GM23338 (cell line): ENCODE measurements at places on chromosomes 3 and 15.
A peak's percentile ranks its signal among the peaks of the same experiment; 100 is the strongest.

GRCh38 chr15:62020576-62021160 lies 39.6 kb downstream of the VPS13C start:
- DNase-seq, result no peak

DNA sequence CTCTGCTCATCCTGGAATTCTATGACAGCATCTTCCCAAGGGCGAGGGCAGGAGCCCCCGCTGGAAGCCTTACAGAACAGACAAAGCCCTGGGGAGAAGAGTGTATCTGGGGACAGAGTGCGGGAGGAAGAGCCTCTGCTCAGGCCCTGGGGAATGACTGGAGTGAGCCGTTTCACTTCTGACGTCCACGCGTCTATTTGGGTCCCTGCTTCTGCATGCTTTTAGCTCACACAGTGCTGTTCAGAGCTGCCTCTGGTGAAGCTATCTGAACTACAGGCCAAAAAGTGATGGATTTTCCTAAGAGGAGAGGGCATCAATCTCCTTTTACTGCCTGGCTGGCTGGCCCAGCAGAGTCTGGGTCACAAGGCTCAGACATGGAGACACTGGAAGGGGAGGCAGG lies 311.8 kb downstream of the NTRK3 start:
- no peak for DNase-seq

GRCh38 chr3:3800080-3800455 lies 837 bp downstream of the LRRN1 start:
- peak; percentile 22 for DNase-seq

GRCh38 chr3:150341891-150342290 lies 66.2 kb upstream of the TSC22D2 start:
- DNase-seq, result no peak

DNA sequence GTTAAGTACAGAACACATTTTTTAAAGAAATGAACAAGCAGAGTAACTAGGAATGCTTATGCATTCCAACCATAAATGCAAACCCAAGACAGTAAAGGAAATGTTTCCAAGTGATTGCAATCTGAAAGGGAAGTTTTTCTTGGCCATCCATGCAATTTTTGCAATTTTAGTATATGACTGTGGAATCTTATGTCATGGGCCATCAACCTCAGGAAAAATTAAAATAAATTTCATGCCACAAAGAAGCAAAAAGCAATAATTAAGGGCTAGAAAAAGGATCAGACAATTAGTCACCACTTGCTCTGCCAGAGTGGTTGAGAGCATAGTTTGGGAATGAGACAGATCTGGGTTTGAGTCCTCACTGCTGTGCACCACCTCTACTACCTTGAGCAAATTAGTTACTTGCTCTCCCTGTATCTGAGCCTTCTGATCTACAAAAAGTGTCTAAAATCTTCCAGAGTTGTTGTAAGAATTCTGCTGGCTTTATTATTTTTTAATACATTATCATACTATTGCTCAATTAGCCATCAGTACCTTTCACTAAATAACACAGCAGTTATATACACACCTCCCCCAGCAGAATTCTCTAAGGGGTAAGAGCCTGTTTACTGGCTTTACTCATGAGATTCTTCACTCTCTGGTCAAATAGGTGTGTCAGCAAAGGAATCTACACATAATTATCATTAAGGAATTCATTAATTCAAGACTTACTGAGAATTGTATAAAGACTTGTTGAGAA lies 49.7 kb upstream of the FBN1 start:
- no peak for DNase-seq

DNA sequence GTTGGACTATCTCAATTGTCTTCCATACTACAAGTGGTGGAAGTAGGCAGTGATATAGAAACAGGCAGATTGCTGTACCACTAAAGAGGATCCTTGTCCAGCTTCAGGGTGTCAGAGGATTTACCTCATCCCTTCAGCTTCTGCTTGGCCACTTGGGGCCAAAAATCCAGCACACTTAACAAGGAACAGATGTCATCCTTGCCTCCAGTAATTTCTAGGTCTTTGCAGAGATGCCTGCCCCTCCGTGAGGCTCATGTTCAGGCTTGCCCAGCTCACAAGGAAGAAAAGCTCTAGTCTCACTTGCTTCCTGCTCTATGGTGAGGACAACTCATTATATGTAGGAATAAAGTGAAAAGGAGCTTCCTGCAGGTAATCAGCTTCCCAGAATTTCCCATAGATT lies 510.3 kb downstream of the EPHA3 start:
- DNase-seq, result no peak

GRCh38 chr3:16671690-16672089 lies 66.5 kb upstream of the DAZL start:
- peak; percentile 88 for DNase-seq

DNA sequence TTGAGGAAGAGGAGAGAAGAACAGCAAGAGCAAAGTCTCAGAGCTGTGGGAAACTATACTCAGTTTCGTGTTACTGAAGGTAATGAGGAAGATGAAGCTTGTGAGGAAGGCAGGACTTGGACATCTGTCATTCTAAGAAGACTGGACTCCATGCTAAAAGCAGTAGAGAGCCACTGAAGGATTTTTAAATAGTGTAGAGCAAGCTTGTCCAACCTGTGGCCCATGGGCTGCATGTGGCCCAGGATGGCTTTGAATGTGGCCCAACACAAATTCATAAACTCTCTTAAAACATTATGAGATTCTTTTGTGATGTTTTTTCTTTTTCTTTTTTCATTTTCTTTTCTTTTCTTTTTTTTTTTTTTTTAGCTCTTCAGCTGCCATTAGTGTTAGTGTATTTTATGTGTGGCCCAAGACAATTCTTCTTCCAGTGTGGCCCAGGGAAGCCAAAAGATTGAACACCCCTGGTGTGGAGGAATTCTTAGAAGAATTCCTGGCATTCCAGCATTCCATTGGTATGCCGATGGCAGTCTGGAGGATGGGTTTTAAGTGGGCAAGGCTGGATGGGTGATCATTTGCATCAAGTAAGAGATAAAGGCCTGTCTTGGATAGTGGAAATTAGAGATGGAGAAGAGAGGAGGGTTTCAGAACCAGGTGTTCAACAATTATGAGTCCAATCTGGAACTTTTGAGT lies 6.9 kb upstream of the NFKBIZ start:
- peak; percentile 96 for DNase-seq

DNA sequence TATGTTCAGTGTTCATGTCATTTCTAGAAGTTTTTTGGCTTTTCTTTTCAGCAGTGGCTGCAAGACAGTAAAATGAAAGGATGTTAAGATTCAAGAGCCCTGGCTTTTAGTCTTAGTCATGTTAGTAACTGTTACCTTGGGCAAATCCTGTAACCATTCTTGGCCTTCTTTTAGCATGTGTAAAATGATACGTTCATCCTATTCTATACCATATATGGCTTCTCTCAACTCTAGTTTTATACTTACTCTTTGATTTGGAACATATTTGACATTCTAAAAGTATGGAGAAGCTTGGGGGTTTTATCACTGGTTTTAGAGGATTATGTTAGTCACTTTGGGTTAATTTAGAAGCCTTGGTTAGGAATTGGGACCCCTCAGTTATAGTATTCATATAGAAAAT lies 20.1 kb downstream of the GTF2E1 start:
- DNase-seq, result no peak

DNA sequence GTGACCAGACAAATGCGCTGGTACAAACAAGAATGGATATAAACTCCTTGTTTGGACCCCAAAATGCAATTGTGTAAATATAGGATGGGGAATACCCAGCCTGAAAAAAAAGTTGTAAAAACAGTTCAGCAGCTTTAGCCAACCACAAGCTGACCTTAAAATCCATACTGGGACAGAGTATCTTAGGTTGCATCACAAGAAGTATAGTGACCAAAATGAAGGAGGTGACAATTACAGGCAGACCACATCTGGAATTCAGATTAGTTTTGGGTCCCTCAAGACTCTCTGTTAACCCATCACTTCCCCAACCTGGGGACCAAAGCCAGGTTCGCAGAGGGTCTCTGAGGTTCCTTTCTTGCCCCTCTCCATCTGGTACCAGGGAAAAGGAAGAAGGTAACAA lies 115.9 kb upstream of the PRR20G start:
- DNase-seq, result no peak

- no peak for DNase-seq
Observed at GRCh38 chr3:139204728-139205127, 139.1 kb upstream of the MRPS22 start.

GRCh38 chr3:45914362-45915058 lies 28.2 kb downstream of the CCR9 start:
- DNase-seq, result no peak

GRCh38 chr3:37611771-37612170 lies 249.9 kb upstream of the CTDSPL start:
- no peak for DNase-seq

GRCh38 chr3:160676547-160677303 lies at the start of gene ARL14:
ARL14 (plus strand) TSS chr3:160677160; CDS start chr3:160677347, 187 bp downstream.
- no peak for DNase-seq
